ENCODE measurements at places on chromosomes 7 and 10. TPM values are rescaled to one million over a fixed set of nuclear protein-coding genes. Genes with fewer than 3 reads are reported as not detected.

DNA sequence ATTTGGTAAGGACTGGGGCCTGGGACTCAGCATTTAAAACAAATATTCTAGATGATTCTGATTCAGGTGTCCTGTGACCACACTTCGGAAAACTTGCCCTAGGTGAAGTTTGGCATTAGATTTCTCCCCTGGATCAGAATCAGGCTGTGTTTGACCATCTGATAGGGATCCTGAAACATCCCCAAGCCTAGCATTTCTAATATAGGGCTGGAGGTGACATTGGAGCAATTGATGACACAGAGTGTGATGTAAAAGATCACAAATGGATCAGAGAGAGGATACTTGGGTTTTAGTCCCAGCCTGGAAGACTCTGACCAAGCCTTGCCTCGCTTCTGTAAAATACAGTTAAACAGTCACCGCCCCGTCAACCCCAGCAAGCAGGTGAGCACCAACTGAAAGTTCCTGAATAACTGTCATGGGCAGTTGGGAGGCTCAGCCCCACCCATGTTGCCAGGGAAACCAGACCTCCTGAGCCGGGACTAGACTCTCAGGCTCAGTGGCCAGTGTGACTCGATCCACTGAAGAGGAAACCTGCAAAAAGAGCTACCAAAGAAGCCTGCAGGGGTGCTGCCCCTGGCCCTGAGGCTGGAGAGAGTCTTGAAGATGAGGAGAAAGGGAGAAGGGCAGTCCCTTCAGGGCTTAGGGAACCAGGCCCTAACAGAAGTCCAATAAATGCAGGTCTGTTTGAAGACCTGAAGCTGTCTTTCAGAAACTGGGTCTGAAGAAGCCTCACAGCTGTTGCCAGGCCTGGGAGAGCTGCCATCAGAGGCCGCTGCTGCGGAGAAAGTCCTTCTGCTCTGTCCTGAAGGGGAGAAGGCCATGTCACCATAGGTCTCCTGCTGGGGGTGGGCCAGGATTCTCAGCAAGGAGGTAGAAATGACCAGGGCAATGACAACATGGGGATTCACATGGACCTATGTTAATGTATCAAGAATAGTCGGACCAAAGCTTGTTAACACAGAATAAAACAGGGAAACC is 126.1 kb upstream of the KCNMA1 start:
- DNase-seq = no peak

The CBLL1 gene
- 29.2 TPM for total RNA-seq

The IFIT1 gene
- 10.2 TPM for total RNA-seq

- DNase-seq = no peak
Measured at GRCh38 chr10:80512031-80512526, 25.6 kb upstream of the SH2D4B start.

DNA sequence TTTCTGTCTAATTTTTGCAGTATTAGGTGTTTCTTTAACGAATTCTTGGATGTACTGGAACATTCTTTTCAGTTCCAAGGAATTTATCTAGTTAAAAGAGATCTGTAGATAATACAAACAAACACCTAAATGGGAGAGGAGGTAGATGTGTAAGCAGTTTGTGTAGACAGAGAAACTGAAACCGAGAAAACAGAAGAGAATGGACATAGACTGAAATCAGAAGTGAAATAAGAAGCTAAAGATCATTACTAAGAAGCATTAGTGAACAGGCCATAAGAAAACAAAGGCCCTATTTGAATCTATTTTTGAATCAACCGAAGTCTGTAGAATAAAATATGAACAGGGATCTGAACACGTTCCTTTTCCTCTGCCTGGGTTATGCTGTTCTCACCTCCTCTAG is 26.5 kb upstream of the TMEM229A start:
- no peak for DNase-seq

DNA sequence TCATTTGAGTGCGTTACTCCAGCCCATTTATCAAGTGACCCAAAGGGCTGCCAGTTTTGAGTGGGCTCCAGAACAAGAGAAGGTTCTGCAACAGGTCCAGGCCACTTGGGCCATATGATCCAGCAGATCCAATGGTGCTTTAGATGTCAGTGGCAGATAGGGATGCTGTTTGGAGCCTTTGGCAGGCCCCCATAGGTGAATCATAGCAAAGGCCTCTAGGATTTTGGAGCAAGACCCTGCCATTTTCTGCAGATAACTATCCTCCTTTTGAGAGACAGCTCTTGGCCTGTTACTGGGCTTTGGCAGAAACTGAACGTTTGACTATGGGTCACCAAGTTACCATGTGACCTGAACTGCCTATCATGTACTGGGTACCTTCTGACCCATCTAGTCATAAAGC is 358.8 kb upstream of the SEMA3C start:
- no peak for DNase-seq

The TLX1 gene
- total RNA-seq = not detected

GRCh38 chr7:471191-471865 is 48.3 kb downstream of the PDGFA start:
- DNase-seq = no peak

The GIMAP7 gene
- 0.05 TPM for total RNA-seq

The HABP2 gene
- 28.8 TPM for total RNA-seq

DNA sequence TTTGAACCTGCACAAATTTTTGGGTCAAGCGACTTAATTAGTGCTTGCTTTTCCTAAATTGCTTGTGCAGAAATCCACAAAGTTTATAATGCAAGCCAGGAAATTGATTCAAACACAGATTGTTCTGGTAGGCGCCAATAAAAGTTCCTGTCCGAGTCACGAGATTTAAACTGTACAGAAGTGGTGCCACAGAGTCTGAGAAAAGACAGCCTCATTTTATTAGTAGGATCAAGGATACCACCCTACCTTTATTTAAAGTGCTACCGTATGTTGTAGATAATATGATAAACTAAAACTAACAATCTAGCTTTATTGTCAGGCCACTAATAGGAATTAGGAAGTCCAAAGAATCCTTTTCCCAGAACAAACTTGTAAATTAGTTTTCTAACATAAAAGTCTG is 696.7 kb downstream of the TNS3 start:
- no peak for DNase-seq

DNA sequence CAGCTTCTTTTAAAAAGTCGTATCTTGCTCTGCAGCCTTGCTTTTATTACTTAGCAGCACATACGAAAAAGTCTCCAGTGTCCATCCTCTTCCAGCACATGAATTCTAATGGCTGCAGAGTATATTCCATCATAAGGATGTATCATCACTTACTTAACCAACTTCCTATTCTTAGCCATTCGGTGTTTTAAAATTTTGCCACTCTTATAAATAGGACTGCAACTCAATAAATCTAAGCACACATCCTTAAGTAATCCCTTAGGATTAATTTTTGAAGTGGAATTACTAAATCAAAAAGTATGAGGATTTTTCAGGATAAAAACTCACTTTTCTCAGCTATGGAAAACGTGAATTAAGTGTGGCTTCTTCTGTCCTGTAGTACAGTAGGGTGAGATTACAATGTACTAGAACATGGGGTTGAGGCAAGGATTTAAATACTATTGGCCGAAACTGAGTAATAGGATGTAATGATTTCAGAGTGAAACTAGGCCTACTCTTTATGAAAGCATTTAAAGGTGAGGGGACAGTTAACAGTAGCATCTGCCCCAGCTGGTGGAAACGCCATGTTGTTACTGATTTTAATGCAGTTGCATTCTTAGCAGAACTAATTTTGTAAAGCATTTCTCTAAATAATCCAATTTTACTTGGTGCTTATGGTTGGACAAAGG is 1035.5 kb downstream of the LRMDA start:
- DNase-seq = no peak
